Fibroblast of skin of abdomen (primary cell): ENCODE measurements at places on chromosomes 1 and 21.

- peak; percentile 88 for DNase-seq
These were observed 21.8 kb downstream of the MIS18A start for GRCh38 chr21:32256873-32257620.

- DNase-seq: peak; percentile 73
These were observed 6.4 kb downstream of the PTGFR start for GRCh38 chr1:78497201-78497600.

DNA sequence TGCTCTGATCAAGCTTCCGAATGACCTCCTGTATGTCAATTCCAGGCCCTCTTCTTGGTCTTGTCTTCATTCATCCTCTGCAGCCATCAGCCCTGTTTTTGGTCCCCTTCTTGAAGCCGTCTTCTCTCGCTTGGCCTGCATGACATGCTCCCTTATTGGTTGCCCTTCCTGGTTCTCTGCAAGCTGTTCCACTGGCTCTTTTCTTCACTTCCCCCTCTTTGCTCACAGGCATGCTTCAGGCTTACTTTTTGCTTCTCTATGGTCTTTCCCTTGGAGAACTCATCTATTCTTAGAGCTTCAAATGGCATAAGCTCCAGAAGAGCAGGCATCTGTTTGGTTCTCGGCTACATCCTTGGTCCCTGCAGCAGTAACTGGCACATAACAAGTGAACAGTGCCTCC, 38.8 kb downstream of the PDPN start:
- no peak for DNase-seq

GRCh38 chr1:73026114-73026513, 743.8 kb upstream of the NEGR1 start:
- DNase-seq: no peak

DNA sequence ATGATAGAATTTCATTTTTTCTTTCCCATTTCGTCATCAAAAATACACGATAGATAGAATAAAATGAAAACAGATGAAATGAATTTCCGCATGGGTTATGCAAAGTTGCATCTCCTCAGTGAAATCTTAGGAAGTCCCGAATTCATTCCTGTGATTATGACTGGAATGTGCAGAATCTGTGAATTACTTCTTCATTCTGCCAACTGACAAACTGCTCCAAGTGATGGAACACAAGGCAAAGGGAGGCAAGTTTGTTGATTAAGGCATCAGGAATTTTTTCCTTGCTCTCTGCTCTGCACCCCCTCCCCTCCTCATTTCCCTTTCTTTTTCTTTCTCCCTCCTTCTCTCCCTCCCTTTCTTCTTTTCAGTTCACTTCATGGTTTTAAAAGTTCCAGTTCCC, 37.0 kb upstream of the ADGRL4 start:
- peak; percentile 91 for DNase-seq

- DNase-seq: peak; percentile 9
These were observed 57.3 kb downstream of the ZNF644 start for GRCh38 chr1:90964444-90965035.

DNA sequence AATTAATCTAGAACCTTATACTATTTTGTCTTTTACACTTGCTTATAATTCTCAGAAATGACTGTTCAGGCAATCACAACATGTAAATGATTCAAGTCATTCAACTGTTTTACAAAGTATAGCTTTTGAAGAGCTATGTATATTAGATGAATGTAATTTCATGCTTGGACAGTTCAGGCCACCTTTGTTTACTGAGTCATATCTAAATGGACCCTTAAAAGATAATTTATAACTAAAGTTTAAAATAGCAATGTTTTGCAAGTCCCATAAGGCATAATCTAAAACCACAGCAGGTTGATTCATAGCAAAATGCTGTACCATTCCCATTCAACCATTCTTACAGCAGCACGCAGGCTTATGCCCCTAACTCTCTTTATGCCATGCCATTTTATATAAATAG, 64.8 kb downstream of the PIK3R3 start:
- DNase-seq: no peak

GRCh38 chr1:246795906-246796694, 71.9 kb downstream of the SCCPDH start:
- no peak for DNase-seq

- no peak for DNase-seq
These were observed 799.5 kb downstream of the LTN1 start for GRCh38 chr21:28193189-28193588.

DNA sequence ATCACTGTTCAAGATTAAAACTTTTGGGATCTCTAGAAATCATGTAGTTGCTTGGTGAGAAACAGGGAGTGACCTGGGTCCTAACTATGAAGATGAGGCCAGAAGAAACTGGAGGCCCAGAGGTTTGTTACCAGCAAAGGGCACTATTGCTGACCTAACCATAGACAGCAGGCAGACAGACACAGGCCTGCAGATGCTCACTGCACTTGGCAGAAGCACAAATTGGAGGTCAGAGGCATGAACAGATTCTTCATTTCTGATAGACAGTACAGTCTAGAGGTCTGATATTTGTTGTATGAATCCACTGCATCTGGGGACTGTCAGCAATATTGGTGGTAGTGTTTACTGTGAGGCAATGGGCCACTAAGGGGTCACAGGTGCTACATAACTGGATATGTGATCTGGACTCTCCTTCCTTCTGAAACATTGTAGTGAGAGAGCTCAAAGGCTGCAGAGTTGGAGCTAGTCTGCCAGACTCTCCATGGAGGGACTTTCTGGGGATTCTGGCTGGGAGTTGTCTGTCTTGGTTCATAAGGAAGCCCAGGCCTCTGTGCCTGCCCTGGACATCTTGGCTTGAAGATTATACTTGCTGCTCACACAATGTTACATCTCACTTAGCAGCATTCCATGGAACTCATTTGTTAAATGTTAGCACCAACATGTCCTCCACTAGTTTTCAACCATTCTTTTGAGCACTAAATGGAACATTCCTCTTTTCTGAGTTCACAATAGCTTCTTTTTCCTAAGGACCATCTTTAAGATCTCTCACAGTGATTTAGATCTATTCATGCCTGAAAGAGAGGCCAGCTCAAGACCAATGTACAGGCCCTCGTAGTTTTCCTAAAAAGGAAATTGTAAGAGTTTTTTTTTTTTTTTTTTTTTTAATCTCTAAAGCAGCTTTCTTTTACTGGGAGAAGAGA, 26.9 kb upstream of the CCN1 start:
- no peak for DNase-seq

GRCh38 chr21:23607782-23608431, 1999.4 kb downstream of the MRPL39 start:
- DNase-seq: no peak

DNA sequence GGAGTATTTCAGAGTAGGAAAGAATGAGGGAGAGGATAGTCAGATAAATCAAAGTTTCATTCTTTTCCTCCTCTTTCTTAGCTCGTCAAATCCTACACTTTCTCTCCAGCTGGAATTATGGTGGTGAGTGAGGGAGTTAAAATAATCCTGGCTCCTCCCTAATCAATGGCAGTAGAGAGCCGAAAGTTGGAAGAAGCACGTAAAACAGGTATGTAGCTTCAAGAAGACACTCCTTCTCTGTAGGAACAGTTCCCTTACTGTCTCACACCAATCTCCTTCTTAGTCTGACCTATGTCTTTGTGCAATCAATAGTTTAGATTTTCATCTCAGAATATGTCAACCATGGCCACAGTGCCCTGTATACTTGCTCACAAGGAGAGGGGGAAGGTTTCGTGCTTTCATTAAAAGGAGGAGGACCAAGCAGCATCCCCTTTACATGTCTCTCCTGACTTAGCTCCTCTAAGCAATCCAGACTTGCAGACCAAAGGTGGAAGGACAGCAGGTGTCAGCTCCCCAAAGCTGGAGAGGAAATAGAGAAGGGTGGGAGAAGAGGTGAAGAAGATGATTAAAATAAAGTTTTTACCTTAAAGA, 878 bp downstream of the MINDY1 start:
- DNase-seq: no peak

DNA sequence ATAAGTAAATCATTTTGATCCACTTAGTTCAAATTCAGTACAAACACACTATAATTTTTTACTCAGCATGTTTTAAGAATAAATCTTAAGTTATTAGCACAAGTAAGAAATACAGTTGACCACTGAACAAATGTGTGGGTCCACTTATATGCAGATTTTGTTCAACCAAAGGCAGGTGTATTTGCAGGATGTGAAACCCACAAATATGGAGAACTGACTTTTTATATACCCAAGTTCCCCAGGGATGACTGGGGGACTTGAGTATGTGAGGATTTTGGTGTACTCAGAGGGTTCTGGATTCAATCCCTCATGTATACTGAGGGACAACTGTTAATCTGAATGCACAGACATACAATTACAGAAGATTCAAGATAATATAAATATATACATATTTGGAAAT, 25.7 kb upstream of the ERICH3 start:
- no peak for DNase-seq

DNA sequence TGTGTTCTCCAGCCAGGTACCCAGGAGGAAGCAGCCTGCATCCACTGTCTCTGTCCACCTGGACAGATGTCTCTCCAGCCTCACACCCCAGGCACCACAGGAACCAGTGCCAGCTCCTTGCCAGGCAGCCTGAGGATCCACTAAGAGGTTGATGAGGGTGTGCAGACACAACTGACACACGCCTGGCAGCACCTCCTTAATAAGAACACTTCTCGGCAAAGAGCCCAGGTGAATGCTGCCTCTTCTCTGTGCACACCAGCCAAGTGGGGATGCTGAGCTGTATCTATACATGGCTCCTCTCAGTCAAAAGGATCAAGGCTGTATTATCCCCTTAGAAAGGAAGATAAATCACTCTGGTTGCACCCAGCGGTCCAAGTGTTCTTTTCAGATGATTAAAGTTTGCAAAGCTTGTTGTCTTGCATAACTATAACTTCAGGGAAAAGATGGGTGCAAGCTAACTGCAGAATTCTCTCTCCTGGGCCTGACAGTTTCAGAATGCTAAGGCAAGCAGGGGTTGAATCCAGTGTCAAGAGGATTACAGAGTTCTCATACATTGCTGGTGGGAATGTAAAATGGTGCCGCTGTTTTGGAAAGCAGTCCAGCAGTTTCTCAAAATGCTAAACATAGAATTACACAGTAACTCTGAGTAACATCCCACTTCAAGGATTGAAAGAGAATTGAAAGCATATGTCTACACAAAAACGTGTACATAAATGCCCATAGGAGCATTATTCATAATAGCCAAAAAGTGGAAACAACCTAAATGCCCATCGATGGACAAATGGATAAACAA, 3.7 kb upstream of the CAPN8 start:
- no peak for DNase-seq

- DNase-seq: no peak
These were observed 61.7 kb downstream of the ERICH3 start for GRCh38 chr1:74611887-74612286.

- no peak for DNase-seq
These were observed 5.9 kb downstream of the FCGR2A start for GRCh38 chr1:161511018-161511755.

DNA sequence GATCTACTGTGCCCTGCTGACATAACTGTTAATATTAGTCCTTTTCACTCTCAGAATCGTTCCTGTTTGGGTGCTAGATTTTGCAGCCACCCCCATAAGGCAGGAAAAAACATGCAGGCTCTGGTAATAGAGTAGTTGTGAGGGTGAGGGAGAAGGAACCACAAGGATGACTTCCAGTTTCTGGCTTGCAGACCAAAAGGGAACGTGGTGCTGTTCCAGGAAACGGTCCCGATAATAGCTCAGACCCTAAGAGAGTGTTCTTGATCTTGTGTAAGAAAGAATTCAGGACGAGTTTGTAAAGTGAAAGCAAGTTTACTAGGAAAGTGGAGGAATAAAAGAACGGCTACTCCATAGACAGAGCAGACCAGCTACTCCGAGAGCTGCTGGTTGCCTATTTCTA, 50.7 kb upstream of the RHOU start:
- DNase-seq: no peak

- DNase-seq: no peak
These were observed 25.7 kb upstream of the SELENON start for GRCh38 chr1:25774206-25774803.

- DNase-seq: no peak
These were observed 14.3 kb downstream of the QSOX1 start for GRCh38 chr1:180168786-180169639.

DNA sequence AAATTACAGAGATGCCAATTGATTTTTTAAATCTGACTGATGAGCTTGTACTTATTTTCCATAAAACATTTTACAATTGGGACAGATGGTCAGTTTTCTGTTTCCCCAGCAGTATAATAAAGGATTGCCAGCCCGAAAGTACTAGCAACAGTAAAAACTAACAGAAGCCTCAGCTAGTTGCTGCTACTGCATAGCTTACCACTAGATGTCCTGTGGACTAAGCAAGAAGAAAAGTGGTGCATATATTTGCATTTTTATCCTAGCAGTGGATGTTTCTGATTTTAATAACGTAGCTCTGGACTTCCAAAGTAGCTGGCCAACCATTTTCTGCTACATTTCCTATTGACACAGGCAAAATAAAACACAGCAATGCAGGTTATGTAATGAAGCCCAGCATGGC, 241.5 kb downstream of the BARHL2 start:
- no peak for DNase-seq

- DNase-seq: no peak
These were observed 1.2 kb downstream of the NHLH2 start for GRCh38 chr1:115839679-115840237.

GRCh38 chr1:203450479-203451149, 25.0 kb upstream of the PRELP start:
- DNase-seq: no peak

DNA sequence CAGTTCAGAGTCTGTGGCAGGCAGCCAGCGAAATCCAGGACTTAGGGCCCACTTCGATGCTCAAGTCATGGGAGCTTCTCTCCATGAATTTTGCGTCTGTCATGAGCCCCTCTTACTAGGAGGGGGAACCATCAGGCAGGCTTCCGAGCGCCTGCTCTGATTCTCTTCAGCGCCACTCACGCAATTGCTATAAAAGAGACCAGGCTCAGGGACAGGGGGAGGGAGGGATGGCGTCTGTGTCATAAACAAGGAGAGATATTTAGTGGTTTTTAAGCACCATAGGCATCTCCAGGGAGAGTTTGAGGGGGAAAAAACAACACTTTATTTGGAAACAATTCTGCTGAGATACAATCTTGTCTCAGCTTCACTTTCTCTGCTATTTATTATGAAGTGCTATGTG, 60.6 kb downstream of the NAV1 start:
- peak; percentile 65 for DNase-seq

- peak; percentile 46 for DNase-seq
These were observed 248.6 kb downstream of the DNM3 start for GRCh38 chr1:172089768-172090510.

- DNase-seq: peak; percentile 34
These were observed 502.5 kb upstream of the ADGRL2 start for GRCh38 chr1:81298266-81298665.

DNA sequence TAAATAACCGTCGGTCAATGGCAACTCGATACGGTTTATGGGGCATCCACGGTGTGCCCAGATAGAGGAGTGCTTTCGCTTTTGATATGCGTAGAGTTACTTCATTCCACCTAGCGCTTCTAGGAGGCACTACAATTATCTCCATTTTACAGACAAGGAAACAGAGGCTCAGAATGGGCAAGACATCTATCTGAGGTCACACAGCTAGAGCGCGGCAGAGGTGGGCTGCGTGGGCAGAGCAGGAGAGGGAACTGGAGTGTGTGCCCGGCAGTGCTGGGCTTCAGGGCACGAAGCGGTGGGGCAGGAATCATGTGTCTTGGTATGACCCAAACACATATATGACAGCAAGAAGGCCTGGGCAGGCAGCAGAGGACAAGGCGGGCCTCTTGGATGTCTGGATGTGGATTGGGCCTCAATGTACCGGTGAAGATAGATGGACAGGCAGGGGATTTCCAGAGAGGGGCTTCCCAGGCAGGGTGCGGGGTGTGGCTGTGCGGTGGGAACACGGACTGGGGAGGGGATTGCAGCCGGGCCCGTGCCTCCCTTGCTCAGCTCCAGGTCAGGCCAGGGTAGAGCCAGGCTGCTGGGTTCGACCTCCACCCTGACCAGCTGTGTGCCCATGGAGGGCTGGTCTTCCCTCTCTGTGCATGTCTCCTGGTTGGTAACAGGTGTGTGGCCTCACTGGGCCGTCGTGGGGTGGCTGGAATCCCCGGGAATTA, 21.2 kb downstream of the TP73 start:
- no peak for DNase-seq
